ENCODE measurements at places on chromosomes 11 and 22. TPM values are rescaled to one million over a fixed set of nuclear protein-coding genes. Genes with fewer than 3 reads are reported as not detected.
A peak's percentile ranks its signal among the peaks of the same experiment; 100 is the strongest.

DNA sequence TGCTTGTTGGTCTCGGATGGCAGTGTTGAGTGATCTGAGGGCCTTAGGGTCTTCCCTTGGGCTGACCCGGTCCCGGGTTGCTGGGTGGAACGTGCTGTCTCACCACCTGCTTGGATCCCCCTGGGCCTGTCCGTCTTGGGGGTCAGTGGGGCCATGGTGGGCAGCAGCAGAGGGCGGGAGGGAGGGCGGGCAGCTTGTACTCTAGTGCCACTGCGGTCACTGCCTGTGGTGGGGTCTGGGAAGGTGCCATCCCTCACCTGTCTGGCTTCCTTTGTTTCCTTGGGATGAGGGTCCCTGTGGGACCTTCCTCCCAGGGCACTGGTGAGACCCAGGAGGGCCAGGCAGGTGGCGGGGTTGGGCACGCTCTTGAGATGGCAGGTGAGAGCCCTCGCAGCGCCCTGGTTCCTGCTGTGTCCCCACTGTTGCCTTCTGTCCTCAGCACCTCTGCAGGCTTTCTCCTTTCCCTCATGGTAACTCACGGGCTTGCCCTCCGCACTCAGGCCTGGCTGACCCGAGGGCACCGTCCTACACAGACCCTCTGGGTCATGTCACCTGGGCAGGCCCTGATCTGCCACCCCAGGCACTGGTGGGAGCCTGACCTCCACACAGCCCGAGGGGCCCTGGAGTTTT, 34.2 kb downstream of the TBC1D22A start:
- peaks cover 6% of the 10 kb centered on the region for H3K4me1 ChIP-seq
- no peak for DNase-seq
- no peak overlapping the region for H3K27ac ChIP-seq
- H3K27me3 ChIP-seq, result no peaks in the 10 kb centered on the region
- no peaks in the 10 kb centered on the region for H3K36me3 ChIP-seq

- peak; percentile 42 for DNase-seq
- H3K4me3 ChIP-seq, result no peak overlapping the region
- no peaks in the 10 kb centered on the region for H3K36me3 ChIP-seq
- no peaks in the 10 kb centered on the region for H3K27me3 ChIP-seq
- H3K4me1 ChIP-seq, result no peaks in the 10 kb centered on the region
Measured at GRCh38 chr22:32558681-32559355, 84.2 kb downstream of the FBXO7 start.

DNA sequence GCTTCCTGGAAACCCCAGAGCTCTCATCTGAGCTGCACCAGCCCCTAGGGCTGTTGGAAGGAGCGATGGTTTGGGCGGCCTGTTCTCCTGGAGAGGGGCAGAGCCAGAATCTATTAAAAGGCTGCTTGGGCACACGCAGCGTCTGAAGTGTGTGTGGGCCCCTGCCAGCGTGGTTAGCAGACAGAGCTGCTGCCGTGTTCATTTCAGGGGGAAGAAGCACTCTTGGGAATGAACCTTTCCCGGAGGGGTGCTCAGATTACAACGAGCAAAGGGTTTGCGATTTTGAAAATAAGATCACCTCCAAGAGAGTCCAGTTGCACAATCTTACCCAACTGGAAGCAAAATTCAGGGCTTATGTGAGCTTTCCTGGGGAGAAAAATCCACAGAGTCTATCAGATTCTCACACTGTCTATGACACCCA, 12.9 kb downstream of the ANO1 start:
- H3K27ac ChIP-seq, result no peak overlapping the region
- DNase-seq, result no peak
- H3K4me3 ChIP-seq, result no peak overlapping the region
- no peaks in the 10 kb centered on the region for H3K27me3 ChIP-seq
- no peaks in the 10 kb centered on the region for H3K36me3 ChIP-seq
- no peaks in the 10 kb centered on the region for H3K4me1 ChIP-seq

Gene SCT
- total RNA-seq, result not detected

Gene PRR5
- 11.5 TPM for total RNA-seq

Gene CNTN5
- not detected for total RNA-seq

Gene DEAF1
- total RNA-seq, result 105 TPM

All from Panc1 (cell line).